ENCODE measurements at places on chromosomes 11 and 22.

DNA sequence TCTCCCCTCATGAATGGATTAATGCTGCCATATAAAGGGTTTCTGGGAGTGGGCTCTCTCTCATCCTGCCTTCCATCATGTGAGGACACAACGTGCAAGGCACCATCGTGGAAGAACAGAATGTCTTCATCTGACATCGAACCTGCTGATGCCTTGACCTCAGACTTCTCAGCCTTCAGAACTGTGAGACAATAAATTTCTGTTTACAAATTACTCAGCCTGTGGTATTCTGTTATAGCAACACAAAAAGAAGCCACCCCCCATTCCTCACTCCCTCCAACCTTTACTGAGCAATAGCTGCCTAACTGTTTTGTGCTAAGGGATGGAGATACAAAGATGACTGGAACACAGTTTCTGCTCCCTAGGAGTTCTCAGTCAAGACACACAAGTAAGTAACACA is 106.1 kb upstream of the PLET1 start:
- no peak for DNase-seq

DNA sequence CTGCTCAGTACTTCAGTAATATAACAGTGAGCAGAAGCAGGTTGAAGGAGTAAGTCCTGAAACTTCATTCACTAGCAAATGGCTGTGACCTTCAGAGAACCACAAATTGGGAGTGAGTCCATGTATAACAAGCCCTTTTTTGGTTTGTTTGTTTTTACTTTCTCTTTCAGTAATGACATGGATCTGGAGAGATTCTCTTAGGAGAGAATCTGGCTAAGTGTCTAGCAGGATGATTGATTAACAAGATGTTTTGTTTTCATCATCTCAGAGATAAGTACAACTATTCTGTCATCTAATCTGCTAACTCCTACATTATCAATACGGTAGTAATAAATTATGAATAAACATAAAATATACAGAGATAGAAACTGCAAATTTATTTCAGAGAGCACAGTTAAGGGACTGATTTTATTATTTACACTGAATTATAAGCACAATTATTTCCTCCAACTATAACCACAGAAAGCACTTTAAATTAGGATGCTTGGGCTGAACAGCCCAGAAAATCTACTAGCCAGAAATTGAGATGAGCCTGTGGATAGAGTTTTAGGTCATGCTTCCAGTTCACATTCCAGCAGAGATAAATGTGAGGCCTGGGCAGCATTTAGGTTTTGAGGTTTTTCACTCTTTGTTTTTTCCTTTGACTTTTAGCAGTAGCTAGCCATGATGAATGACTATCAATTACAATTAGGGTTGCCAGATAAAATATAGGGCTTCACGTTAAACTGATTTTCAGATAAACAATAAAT is 429.3 kb upstream of the FAT3 start:
- DNase-seq, result no peak

DNA sequence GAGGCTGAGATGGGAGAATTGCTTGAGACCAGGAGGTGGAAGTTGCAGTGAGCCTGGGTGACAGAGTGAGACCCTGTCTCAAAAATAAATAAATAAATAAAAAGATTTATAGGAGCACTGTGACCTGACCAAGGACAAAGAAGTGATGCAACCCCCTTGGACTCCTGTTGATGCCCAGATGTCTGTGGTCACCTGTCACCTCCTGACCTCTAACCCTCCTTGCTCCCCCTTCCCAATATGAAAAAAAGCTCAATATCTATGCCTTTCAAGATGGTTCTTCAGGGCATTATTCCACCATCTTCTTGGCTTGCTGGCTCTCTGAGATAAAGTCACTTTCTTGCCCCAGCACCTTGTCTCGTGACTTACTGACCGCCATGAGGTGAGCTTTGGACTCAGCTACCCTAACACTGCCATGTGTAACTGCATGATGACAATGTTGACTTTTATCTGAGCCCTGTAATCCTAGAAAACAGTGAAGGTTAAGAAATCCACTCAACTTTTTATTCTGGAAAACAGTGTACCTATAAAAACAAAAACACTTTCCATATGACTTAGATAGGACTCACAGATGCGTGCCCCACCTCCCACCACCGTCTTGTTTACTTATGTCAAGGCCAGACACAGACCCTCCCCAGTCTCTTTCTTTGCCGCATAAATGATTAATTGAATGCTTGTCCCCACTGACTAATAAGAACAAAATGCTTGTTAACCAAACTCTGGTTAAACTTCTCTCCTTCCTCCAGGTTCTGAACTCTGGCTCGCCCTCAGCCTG is 360.5 kb downstream of the BUD13 start:
- DNase-seq, result no peak

DNA sequence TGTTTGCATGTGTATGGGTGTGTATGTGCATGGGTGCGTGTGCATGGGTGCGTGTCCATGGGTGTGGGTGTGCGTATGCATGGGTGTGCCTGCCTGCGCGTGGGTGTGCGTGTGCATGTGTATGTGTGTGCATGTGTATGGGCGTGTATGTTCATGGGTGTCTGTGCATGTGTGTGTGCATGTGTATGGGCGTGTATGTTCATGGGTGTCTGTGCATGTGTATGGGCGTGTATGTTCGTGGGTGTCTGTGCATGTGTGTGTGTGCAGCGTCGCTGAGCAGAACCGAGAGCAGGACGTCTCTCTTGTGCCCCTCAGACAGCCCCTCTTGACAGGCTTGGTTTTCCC is 13.9 kb downstream of the IL17REL start:
- no peak for DNase-seq

DNA sequence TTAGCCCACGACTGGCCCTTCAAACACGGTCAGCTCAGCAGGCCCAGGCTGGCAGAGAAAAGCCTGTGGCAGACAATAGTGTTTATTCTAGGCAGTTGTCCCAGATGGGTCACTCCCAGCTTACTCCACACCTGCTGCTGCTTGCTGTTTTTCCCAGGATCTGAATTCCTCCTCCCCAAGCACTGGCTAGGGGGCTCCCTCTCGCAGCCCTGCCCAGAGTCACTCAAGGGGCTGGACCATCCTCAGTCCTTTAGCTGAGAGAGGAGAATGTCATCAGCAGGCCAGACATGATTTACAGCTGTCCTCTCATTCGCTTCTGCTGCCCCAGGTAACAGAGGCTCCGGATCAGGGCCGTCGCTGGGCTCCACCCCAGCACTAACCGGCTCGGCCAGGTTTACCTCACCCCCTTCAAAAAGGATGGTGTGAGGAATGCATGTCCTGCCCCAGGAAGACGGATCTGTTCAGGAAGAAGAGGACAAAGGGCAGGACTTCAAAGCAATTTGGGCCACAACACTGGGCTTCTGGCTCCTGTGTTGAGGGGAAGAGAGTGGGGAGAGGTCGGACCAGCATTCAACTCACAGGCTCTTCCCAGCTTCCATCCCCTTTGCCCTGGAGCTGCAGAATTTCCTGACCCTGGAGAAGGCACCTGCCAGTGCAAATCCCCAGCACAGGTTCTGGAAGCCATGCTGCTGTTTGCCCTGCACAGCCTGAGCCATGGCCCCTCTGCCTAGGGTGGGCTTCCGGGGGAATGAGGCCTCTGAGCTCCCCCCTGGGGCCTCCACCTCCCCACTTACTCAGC is 59.7 kb upstream of the BARX2 start:
- no peak for DNase-seq

DNA sequence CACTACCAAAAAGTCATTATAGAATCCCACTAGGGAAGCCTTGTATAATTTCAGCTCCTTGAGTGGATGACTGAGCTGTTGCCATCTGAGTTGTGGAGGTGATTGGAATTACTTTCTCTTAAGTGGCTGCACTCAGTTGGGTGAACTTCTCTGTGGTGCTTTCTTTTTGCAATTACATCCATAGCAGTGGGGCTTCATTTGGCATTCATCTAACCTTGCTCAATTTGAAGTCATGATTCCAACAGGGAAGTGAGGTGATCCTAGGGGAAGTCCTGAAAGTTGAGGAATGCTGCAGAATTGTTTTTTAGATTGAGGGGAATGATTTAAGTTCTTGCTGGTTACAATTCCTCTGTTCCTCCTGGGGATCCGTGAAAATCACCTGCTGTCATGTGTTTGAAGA is 39.6 kb downstream of the ARHGAP42 start:
- no peak for DNase-seq

DNA sequence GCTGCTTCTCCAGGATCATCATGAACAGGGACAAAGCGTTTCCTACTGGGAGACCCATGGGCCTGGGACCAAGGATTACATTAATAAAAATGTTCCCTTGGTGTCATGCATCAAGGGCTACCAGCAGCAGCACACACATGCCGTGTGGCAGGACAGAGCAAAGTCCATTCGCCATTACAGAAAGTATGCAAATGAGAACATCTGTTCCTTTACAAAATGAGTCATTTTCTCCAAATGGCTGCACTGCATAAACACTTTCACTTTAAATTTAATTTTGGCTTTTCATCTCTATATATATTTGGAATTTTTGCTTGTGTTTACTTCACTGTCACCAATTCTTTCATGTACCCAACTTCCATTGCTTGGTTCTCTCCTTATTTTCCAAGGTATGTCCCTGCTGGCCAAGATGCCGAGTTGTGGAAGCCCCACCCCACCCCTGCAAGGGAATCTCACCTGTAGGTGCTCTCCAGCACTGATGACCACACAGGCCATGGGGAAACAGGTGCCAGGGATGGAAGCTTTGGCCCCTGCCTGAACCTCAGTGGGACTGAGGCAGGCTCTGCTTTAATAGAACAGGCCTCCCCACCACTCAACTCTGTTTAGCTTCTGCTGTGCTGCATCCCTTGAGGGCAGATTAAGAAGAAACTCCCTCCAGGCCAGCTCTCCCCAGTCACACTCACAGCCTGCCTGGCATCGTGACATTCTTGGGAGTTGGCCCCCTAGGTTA is 15.6 kb upstream of the GNAZ start:
- DNase-seq, result no peak

DNA sequence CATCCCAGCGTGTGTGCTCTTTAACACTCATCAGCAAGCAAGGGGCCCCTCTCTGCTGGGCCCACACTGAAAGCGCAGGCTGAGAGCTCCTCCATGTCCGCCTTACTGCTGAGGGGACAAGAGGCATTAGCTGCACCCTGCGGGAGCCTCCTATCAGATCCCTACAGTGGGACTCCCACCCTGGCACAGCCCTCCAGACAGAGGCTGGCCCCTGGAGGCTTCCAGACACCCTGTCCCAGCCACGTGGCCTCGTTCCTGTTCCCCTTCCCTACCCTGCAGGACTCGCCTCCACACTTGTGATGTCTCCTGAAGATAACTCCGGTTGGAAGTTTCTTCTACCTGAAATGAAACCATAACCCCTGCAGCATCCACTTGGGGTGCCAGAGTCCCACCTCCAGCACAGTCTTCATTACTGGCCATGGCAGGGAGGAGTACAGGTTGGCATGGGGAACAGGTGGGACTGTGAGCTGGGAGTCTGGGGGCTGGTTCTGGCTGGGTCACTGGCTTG is 5.0 kb upstream of the SH3BP1 start:
- DNase-seq, result no peak

Measured in NCI-H2107 (cell line).